ENCODE measurements at places on chromosomes 1 and 21.

DNA sequence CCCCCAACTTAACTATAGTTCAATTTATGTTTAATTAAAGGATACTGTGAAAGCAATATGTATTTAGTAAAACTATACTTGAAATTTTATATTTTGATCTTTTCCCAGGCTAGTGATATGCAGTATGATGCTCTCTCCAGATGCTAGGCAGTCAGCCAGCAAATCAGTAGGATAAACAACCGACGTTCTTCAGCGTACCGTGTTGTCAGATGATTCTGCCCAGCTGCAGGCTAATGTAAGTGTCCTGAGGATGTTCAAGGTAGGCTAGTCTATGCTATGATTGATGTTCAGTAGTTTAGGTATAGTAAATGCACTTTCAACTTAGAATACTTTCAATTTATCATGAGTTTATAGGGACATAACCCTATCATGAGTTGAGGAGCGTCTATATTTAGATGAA is 762.6 kb downstream of the MRPL39 start:
- no peak for DNase-seq

DNA sequence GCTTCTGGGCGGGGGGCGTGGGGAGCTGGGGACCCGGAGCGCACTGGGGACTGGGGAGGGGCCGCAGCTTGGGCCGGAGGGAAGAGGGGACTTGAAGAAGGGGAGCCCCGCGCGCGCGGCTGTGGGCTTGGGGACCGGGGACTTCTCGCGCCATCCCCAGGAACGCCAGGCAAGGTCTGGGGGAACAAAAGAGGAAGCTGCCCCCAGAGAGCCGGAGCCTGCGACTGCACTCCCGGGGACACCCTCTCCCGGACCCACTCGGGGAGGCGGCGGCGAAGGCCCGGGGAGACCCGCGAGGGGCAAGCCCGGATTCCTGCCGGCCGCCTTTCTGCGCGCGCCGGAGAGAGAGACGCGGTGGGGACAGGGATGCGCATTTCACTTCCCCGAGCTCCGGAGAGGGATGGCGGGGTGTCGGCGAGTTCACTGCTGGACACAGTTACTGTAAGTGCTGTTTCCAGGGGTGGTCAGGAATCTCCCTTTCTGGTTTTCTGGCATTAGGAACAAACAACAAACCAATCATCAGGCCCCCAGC is 732 bp downstream of the ABCG1 start:
- DNase-seq = no peak

DNA sequence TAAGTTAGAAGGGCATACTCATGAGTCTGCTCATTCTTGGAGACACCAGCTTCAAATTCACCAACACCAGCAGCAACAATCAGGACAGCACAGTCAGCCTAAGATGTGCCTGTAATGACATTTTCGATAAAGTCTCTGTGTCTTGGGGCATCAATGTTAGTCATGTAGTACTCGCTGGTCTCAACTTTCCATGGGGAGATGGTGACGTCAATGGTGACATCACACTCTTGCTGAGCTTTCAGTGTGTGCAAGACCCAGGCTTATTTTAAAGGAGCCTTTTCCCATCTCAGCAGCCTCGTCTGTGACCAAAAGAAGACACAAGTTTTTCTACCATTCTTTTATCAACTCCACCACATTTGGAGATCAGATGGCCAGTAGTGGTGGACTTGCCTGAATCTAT is 75.5 kb downstream of the SERINC2 start:
- DNase-seq = no peak

GRCh38 chr1:233143241-233143640 is 152.3 kb downstream of the PCNX2 start:
- no peak for DNase-seq

DNA sequence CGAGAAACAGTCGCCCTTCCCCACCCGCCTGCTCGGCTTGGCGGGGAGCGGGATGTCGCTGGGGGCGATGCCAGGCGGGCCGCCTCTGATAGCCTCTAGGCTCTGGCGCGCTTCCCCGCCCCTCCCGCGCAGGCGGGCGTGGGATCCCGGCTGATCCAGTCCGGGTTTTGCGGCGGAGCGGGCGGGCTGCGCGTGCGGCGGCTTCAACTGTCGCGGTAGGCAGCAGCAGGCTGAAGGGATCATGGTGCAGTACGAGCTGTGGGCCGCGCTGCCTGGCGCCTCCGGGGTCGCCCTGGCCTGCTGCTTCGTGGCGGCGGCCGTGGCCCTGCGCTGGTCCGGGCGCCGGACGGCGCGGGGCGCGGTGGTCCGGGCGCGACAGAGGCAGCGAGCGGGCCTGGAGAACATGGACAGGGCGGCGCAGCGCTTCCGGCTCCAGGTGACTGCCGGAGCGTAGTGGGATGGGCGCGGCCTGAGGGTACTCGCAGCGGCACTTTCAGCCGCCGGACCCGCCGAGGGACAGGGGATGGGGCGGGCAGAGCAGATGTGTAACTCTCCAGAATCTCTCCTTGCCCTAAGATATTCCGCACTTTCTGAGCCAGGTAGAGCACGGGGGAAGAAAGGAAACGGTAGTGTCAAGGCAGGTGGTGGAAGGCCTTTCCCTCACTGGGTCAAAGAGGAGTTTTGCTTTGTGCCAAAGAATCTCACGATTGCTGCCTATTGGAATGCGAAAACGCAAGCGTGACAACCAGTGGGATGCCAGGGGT is at the start of gene FAAH:
FAAH (plus strand) TSS at position 210 of the 764 bp plus-strand sequence; CDS start at position 242, 32 bp downstream.
- peak; percentile 19 for DNase-seq

DNA sequence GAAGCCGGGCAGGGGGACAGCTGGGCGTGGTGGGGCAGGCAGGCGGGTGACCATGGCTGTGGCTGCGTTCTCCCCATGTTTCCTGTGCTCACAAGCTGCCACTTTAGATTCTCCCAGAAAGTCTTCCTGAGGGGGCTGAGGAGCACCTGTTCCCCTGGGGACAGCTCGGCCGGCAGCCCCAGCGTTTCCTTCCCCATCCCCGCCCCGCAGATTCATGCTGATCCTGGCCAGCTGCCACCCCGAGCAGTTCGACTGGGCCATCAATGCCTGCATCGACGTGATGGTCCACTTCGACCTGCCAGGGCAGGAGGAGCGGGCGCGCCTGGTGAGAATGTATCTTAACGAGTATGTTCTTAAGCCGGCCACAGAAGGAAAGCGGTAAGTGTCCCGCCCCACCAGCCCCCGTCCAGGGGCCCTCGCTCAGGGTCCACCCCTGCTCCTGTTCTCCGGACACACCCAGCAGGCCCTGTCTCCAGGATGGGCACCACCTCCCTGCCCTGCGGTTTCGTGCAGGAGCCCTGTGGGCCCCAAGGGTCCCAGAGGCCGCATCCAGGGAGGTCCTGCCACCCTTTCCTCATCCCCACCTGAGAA is 10.9 kb upstream of the ATAD3B start:
- no peak for DNase-seq

DNA sequence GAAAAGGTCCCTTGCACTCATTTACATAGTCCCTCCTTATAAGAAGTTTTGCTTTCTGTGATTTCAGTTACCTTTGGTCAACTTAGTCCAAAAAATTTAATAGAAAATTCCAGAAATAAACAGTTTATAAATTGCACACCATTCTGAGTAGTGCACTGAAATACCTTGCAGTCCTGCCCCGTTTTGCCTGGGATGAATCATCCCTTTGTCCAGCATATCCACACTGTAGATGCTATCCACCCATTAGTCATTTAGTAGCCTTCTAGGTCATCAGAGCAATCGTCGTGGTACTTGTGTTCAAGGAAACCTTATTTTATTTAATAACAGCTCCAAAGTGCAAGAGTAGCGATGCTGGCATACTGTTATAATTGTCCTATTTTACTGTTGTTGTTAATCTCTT is 38.0 kb downstream of the SPRTN start:
- no peak for DNase-seq

Data from cortex of kidney (tissue), 1 donor.